ENCODE measurements at places on chromosomes 13 and 19.

DNA sequence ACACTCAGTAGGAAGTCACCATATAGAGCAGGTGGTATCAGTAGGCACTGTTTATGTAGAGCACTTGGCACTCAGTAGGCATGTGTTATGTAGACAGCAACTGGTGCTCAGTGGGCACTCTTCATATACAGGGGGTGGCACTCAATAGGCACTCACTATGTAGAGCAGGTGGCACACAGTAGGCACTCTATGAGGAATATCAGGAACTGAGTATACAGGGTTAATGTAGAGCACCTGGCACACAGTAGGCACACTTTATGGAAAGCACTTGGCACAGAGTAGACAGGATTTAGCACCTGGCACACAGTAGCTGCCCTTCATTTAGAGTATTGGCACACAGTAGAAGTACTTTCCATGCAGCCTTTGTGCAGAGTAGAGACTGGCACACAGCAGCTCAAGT is 1.1 kb upstream of the CYP4F3 start:
- no peak for DNase-seq

DNA sequence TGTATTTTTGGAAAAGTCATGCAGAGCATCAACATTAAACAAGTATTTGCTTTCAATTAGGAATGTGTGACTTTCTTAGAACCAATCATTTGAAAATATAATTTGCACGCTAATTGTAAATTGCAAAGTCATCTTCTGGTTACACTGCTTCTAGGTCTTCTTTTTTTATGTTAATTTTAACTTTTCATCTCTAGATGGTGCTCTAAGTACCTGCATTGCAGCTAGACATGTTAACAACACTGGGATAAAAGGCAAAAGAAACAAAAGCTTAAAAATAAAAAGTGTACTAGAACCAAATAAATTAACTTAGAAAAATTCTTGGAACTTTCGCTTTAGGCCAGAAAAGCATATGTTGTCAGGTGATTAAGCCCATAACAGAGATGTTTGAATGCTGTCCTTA is 2758.2 kb downstream of the PCDH9 start:
- DNase-seq: no peak

DNA sequence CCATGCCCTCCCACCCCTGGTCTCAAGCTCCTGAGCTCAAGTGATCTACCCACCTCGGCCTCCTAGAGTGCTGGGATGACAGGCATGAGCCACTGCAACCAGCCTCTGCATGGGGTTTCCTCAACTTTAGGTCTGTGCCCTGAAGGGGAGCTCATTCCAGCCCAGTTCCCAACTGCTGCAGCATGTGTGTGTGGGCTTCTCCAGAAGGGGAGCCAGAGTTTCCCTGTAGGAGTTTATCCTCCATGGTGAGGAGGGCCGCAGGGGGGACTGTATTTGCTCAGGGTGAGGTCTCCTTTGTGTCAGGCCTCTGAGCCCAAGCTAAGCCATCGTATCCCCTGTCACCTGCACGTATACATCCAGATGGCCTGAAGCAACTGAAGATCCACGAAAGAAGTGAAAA is 11.3 kb upstream of the ZNF808 start:
- DNase-seq: no peak

DNA sequence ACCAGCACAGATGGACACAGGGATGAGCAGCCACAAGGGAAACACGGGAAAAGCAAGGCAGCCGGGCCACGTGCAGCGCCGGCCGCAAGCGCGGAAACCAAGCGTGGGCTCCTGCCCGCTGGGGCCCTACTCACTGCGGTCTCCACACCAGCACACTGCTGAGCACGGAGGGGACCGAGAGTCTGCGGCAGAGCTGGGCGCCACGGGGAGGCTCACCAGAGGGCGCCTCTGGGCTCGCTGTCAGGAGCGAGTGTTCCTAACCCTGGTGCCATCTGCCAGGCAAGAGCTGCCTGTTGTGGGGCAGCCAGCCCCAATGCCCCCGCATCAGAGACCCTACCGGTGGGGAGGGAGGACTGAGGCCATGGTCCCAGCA is 26.5 kb downstream of the MPND start:
- DNase-seq: peak; percentile 90

GRCh38 chr13:66492479-66492878 is 737.7 kb downstream of the PCDH9 start:
- peak; percentile 14 for DNase-seq

Measured in activated CD8-positive, alpha-beta T cell treated with anti-CD3 and anti-CD28 coated beads for 36 hours (primary cell).